CD14-positive monocyte (primary cell): ENCODE measurements at places on chromosomes 7 and 10.

DNA sequence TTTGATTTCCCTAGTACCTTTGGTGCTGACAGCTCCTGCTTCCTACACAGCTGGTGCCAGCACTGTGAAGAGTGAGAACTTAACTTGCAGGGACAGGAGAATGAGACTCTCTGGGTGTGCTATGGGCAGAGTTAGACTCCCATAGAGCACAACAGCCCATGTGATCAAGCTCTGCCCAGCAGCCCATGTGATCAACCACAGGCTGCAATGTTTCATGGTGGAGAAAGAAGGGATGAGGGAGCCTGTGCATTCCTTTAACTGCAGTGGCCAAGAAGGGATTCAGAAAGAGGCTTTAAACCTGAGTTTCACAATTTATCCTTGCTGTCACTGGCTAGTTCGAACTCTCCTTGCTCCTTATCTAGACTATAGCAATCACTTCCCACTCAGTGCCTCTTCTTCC is 10.0 kb upstream of the MEST start:
- DNase-seq, result no peak
- peaks cover 31% of the 10 kb centered on the region for H3K4me1 ChIP-seq
- H3K27me3 ChIP-seq, result no peaks in the 10 kb centered on the region
- no peak overlapping the region for H3K4me3 ChIP-seq
- H3K27ac ChIP-seq, result no peak overlapping the region

- H3K4me3 ChIP-seq, result no peak overlapping the region
- no peaks in the 10 kb centered on the region for H3K27me3 ChIP-seq
- no peaks in the 10 kb centered on the region for H3K4me1 ChIP-seq
- no peaks in the 10 kb centered on the region for H3K36me3 ChIP-seq
- H3K27ac ChIP-seq, result no peak overlapping the region
Observed at GRCh38 chr7:83821866-83822265, 172.9 kb upstream of the SEMA3E start.

- peaks cover 20% of the 10 kb centered on the region for H3K4me1 ChIP-seq
- H3K4me3 ChIP-seq, result no peak overlapping the region
- H3K36me3 ChIP-seq, result peaks cover 17% of the 10 kb centered on the region
- no peaks in the 10 kb centered on the region for H3K27me3 ChIP-seq
Observed at GRCh38 chr10:28623483-28623882, 53.8 kb upstream of the BAMBI start.

DNA sequence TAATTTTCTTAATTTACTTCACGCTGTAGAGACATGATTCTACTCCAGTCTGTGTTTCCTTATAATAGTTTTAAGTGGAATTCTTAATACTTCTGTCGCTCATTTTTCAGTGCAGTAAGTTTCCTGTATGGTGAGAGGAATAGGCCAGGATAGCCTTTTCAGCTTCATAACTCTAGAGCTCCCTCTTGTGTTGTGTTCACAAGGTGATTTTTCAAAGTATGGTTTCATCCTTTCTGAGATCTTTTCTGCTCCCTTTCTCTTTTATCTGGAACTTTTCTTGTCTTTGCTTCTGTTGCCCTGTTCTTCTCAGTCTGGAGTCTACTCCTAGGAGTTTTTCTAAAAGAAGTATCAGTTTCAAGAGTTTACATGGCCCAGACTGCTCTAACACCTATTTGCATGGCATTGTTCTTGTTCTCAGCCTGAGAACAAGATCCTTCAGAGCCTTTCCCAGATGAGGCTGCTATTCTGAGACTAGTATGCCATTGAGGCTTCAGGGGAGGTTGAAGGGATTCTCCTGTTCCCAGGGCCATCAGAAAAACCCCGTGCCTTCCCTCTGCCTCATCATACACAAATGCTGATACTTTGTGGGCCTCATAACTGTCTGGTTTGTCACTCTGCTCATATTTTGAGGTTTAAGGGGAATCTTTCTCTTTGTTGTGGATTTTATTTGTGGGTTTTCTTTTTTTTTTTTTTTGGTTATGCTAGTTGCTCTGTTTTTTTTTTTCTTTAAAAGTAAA is 21.8 kb downstream of the NET1 start:
- no peaks in the 10 kb centered on the region for H3K4me1 ChIP-seq
- no peaks in the 10 kb centered on the region for H3K27me3 ChIP-seq
- no peak overlapping the region for H3K27ac ChIP-seq

GRCh38 chr10:16952080-16952479 is 134.9 kb upstream of the RSU1 start:
- peaks cover 15% of the 10 kb centered on the region for H3K4me1 ChIP-seq
- H3K27me3 ChIP-seq, result no peaks in the 10 kb centered on the region
- H3K4me3 ChIP-seq, result no peak overlapping the region
- H3K27ac ChIP-seq, result no peak overlapping the region
- no peak for DNase-seq

GRCh38 chr7:111129435-111129834 is 38.5 kb downstream of the LRRN3 start:
- no peak overlapping the region for H3K27ac ChIP-seq
- H3K27me3 ChIP-seq, result no peaks in the 10 kb centered on the region
- no peak overlapping the region for H3K4me3 ChIP-seq

GRCh38 chr10:5744849-5745248 is 60.2 kb downstream of the TASOR2 start:
- H3K36me3 ChIP-seq, result peaks cover 77% of the 10 kb centered on the region
- no peak overlapping the region for H3K4me3 ChIP-seq
- no peak for DNase-seq
- no peaks in the 10 kb centered on the region for H3K4me1 ChIP-seq
- H3K27ac ChIP-seq, result no peak overlapping the region
